ENCODE measurements at places on chromosomes 3 and 15. TPM values are rescaled to one million over a fixed set of nuclear protein-coding genes. Genes with fewer than 3 reads are reported as not detected.

MEX3B gene
- total RNA-seq = 18.2 TPM

VWA5B2 gene
- total RNA-seq = not detected

C15orf62 gene
- 0.38 TPM for total RNA-seq

CD276 gene
- total RNA-seq = 85.6 TPM

VEPH1 gene
- 136 TPM for total RNA-seq

CDC25A gene
- total RNA-seq = 18.4 TPM

SLC9A9 gene
- total RNA-seq = 1.3 TPM

AHSG gene
- total RNA-seq = not detected

SHC4 gene
- total RNA-seq = not detected

FRMD4B gene
- 77.7 TPM for total RNA-seq

CSPG4 gene
- total RNA-seq = not detected

C3orf22 gene
- not detected for total RNA-seq

CD96 gene
- not detected for total RNA-seq

GOLGA6L7 gene
- total RNA-seq = not detected

PP2D1 gene
- not detected for total RNA-seq

GOLGA8S gene
- total RNA-seq = 0.55 TPM

CD47 gene
- 32.2 TPM for total RNA-seq

SMCO1 gene
- total RNA-seq = not detected

LRRC49 gene
- total RNA-seq = 6.6 TPM

RNU5B-1 gene
- total RNA-seq = not detected

DPPA2 gene
- not detected for total RNA-seq

TOPAZ1 gene
- not detected for total RNA-seq

CCR5 gene
- not detected for total RNA-seq

ISL2 gene
- not detected for total RNA-seq

MYO5C gene
- total RNA-seq = 19.4 TPM

SPSB4 gene
- 0.22 TPM for total RNA-seq

ATP13A4 gene
- total RNA-seq = not detected

LPCAT4 gene
- 49.3 TPM for total RNA-seq

JMJD7 gene
- 15.0 TPM for total RNA-seq

FGF12 gene
- 2.5 TPM for total RNA-seq

DPP8 gene
- total RNA-seq = 35.3 TPM

NMB gene
- total RNA-seq = 9.8 TPM

IL1RAP gene
- total RNA-seq = 8.7 TPM

TTLL13 gene
- not detected for total RNA-seq

CYP1A2 gene
- not detected for total RNA-seq

ASB14 gene
- not detected for total RNA-seq

KBTBD12 gene
- total RNA-seq = not detected

IL5RA gene
- not detected for total RNA-seq

SPESP1 gene
- total RNA-seq = 3.0 TPM

MON1A gene
- 17.5 TPM for total RNA-seq

ITGA11 gene
- total RNA-seq = 0.18 TPM

GPR156 gene
- 0.27 TPM for total RNA-seq

FBXL2 gene
- total RNA-seq = 26.9 TPM

TM4SF18 gene
- 142 TPM for total RNA-seq

CFAP44 gene
- total RNA-seq = 3.3 TPM

ADAMTS9 gene
- 22.6 TPM for total RNA-seq

ACTC1 gene
- total RNA-seq = not detected

MUC4 gene
- total RNA-seq = not detected

RPUSD2 gene
- total RNA-seq = 10.6 TPM
